ENCODE measurements at places on chromosomes 3 and 15. TPM values are rescaled to one million over a fixed set of nuclear protein-coding genes. Genes with fewer than 3 reads are reported as not detected.

- DNase-seq, result no peak
These were observed 36.7 kb downstream of the GHSR start for GRCh38 chr3:172411478-172411947.

DNA sequence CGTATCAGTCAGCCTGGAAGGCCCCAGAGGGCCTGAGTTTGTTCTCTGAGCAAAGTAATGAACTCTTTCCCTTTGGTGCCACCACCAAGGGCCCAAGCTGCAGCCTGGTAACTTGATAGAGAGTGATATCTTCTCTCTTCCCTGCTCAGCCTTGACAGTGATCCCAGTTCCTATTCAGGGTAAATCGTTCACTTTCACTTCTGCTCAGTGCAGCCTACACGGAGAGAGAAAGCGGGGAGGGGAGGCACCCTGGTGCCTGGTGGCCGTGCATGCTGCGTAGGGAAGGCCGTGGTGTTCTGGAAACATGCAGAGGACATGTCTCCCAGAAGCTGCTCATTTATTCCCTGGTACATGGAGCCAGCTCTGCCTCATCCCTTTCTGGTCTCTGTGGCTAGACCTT, 54.9 kb downstream of the KIF9 start:
- DNase-seq, result no peak

DNA sequence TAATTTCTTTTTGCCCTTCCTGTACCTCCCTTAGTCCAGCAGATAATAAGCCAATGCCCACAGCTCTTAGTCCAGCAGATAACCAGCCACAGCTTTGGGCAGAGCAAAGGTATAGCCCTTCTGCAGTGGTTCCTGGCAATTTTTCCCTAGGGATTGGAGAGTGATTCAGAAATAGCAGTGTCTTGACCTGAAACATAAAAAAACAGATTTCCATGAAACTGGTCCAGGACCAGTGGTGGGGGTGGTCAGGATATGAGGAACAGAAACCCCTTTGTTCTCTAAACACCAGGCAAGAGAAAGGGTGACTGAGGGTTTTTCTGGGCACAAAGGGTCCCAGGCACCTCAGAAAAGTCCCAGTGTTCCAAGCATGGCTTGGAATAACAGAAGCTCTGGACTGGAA, 103.4 kb downstream of the ARRDC4 start:
- DNase-seq, result no peak

GRCh38 chr3:24355806-24356205, 138.8 kb downstream of the THRB start:
- no peak for DNase-seq

DNA sequence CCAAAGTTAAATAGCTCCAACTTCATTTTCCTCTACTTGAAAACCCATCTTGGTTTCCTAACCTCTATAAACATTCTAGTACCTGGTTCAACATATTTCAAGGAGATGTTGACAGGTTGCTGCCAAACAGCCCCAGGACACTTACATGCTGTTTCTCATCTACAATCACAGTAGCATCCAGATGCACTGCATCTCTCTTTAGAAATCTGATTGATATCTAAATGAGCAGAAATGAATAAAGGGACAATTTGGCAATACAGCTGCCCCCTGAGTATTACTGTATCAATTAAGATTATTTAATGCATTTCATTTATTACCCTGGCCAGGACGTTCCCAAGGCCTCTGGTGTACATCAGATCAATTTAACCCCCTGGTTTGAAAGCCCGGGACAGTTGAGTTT, 74.0 kb downstream of the SSR3 start:
- no peak for DNase-seq

DNA sequence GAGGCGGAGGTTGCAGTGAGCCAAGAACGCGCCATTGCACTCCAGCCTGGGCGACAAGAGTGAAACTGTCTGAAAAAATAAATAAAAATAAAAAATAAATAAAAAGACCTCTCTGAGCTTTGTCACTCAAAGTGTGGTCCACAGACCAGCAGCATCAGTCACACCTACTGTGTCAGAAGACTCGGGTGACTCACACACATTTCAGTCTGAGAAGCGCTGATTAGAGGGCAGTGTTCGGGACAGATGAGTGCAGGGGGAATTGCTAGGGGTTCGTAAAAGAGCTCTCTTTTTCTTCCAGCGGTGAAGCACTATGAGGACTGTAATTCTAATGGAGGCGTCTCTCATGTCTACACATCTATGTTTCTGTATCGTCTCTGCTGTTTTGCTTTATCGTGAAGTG, 5.7 kb downstream of the PODXL2 start:
- DNase-seq, result no peak

HRG gene
- total RNA-seq, result not detected

GPR149 gene
- total RNA-seq, result not detected

- no peak for DNase-seq
These were observed 35.3 kb downstream of the CCPG1 start for GRCh38 chr15:55372701-55373440.

GRAMD2A gene
- total RNA-seq, result not detected

DNA sequence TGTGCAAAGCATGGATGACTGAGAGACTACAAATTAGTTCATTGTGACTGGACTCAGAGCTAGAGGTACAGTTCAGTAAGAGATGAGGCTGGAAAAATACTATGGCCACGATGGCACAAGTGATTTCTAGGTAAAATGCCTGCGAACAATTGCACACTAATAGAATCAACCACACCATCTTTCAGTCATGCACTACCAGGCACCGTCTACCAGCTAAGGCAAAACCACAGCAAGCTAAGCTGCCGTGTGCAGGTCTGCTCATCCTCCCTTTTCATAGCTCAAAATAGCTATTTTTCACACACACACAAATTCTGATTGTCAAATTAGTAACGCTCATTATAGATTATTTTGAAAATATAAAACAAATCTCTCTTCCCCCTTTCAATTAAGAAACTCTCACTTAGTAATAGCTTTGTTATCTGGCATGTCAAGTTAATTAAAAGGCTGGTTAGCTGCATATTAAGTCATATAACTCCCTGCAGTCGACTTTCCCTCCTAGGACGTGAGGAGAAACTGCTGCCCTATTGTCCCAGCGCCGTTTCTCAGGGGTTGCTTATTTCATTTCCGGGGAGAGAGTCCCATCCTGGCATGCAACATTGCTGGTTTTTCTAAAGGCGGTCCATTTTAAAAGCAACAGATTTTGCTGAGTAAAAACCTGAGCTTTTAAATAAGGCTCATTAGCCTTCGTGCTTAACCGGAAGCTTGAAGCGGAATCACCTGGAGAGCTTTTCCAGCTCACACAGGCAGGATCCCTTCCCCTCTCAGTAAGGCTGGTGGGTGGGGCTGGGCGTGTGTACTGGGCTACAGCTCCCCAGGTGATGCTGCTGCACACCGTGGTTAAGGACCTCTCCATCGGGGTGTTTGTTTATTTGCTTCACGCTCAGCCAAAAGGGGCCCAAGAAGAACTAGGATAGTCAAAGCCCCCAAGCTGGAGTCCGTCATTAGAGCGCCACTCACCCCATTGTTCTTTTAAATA, 16.9 kb upstream of the MEX3B start:
- no peak for DNase-seq

DNA sequence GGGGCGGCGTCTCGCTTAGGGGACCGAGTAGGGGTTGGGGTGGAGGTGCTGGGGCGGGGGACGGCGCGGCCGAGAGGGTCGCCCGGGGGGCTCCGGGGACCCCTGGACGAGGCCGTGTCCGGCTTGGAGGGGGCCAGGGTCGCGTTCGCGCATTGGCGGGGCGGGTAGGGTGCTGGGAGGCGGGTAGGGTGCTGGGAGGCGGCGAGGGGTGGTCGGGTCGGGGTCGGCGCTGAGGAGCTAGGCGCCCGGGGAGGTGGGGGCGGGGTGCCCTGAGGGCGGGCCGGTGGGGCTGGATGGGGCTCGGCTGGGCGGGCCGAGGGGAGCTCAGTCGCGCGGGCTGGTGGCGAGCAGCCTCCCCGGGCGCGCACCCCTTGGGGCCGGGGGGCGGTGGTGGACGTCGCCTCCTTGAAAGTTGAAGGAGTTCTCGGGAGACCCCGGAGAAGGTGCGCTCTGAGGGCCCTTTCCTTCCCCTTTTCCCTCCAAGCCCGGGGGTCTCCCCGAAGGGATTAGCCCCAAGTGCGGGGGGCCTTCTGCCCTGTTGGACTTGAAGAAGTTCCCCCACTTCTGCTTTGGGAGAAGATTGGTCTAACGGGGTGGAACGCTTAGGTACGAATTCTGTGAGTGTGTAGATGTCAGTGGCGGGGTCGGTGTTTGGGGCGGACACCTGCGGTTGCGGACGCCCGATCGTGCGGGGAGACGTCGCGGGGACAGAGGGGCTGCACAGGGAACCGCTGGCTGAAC, 543 bp downstream of the MEF2A start:
- DNase-seq, result peak; percentile 77

DNA sequence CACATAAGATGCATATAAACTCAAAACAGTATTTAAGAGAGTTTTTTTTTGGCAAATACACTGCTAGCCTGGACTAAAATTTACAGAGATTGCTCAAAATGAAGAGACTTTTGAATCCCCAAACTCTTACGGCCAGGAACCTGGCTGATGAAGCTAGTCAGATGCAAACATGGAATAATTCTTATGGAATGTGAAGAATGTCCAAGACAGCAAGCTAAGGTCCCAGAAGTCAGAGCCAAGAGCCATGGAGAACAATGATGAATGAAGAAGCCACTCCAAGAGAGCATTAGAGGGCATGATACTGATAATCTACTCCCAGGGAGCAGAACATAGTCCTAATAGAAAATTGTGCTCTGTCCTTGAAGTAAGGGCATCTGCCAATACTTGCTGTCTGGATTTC, 705.5 kb downstream of the DIPK2A start:
- no peak for DNase-seq

SLC30A4 gene
- total RNA-seq, result 3.3 TPM

GRCh38 chr3:127711021-127711695, 38.4 kb downstream of the ABTB1 start:
- peak; percentile 56 for DNase-seq

- DNase-seq, result no peak
These were observed 10.3 kb downstream of the USF3 start for GRCh38 chr3:113685956-113686721.

- no peak for DNase-seq
These were observed 61.6 kb downstream of the GLCE start for GRCh38 chr15:69222002-69222474.

DNA sequence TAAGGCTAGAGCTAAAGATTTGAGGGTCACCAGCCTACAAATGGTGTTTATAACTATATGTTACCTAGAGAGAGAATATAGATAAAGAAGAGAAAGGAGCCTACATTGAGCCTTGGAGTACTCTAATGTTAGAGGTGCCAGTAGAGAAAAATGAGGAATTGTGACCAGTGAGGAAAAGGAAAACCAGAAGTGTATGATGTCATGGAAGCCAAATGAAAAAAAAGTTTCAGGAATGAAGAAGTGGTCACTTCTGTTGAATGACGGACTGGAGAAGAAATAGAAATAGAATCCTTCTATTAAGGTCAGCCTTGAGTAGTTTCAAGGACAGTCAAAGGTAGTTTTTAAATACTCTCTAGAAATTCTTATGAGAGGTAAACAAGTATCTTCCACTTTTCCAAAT, 51.2 kb upstream of the MLF1 start:
- DNase-seq, result no peak

KBTBD8 gene
- total RNA-seq, result 2.9 TPM

ZKSCAN7 gene
- total RNA-seq, result 2.3 TPM

GRCh38 chr3:61928776-61929314, 367.5 kb downstream of the PTPRG start:
- no peak for DNase-seq

- no peak for DNase-seq
These were observed 330.4 kb upstream of the ICE2 start for GRCh38 chr15:60809375-60809774.

SAMMSON gene
- total RNA-seq, result 0.27 TPM

DNA sequence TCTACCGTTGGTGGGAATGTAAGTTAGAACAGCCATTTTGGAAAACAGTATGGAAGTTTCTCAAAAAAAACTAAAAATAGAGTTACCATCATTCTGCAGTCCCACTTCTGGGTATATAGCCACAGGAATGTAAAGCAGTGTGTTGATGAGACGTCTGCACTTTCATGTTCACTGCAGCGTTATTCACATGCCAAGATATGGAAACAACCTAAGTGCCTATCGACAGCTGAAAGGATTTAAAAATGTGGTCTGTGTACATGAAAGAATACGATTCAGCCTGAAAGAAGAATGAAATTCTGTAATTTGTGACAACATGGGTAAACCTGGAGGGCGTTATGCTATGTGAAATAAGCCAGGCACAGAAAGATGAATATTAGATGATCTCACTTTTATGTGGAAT, 157.7 kb downstream of the THSD4 start:
- DNase-seq, result no peak

ZIC4 gene
- total RNA-seq, result not detected

CRYBG3 gene
- total RNA-seq, result 38.2 TPM

GRAMD1C gene
- 0.70 TPM for total RNA-seq

DNA sequence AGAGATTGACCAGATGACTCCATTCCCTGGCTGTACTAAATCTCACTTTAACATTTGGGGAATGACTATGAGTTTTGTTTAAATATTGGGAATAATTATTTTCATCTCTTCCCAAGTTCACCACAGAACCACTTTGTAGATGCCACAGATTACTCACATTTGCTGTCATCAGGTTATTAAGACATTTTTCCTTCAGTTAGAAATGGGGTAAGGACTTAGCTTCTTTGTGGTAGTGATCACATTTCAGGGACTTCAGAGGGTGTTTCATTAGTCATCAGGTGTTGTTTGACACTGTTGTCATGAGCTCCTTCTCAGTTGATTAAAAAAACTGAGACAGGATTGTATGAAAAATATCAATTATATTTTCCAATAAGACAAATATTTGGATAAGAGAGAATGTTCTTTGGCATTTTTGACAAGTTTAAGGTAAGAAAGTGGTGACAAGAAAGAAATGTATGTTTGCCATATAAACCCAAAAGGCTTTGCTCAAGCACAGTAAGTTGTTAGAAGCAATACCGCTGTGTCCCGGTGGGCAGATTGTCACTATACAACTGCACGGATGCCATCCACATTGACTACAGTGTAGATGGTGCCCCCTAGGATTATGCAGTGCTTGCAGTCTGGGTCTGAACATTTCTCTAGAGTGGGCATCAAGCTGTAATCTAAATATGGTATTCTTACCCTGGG, 22.3 kb downstream of the FBXL2 start:
- DNase-seq, result no peak

GRCh38 chr3:132800958-132801357, 78.7 kb upstream of the NPHP3 start:
- DNase-seq, result no peak

GRCh38 chr3:16243706-16244490, 20.8 kb downstream of the DPH3 start:
- DNase-seq, result no peak

- DNase-seq, result no peak
These were observed 287.1 kb downstream of the NAALADL2 start for GRCh38 chr3:175146258-175146657.

OR5K2 gene
- not detected for total RNA-seq

SNTN gene
- total RNA-seq, result not detected

GRCh38 chr3:71791634-71792033, 6.7 kb upstream of the PROK2 start:
- no peak for DNase-seq

CCDC12 gene
- 35.6 TPM for total RNA-seq

GOLGA6D gene
- not detected for total RNA-seq

- DNase-seq, result no peak
These were observed 346.6 kb downstream of the EPHB1 start for GRCh38 chr3:135141672-135142071.

GRCh38 chr3:117603097-117603496, 893.5 kb downstream of the TUSC7 start:
- no peak for DNase-seq

TMEM212 gene
- not detected for total RNA-seq

SEC61A1 gene
- total RNA-seq, result 91.3 TPM
